ENCODE measurements at places on chromosomes 3 and 15.

DNA sequence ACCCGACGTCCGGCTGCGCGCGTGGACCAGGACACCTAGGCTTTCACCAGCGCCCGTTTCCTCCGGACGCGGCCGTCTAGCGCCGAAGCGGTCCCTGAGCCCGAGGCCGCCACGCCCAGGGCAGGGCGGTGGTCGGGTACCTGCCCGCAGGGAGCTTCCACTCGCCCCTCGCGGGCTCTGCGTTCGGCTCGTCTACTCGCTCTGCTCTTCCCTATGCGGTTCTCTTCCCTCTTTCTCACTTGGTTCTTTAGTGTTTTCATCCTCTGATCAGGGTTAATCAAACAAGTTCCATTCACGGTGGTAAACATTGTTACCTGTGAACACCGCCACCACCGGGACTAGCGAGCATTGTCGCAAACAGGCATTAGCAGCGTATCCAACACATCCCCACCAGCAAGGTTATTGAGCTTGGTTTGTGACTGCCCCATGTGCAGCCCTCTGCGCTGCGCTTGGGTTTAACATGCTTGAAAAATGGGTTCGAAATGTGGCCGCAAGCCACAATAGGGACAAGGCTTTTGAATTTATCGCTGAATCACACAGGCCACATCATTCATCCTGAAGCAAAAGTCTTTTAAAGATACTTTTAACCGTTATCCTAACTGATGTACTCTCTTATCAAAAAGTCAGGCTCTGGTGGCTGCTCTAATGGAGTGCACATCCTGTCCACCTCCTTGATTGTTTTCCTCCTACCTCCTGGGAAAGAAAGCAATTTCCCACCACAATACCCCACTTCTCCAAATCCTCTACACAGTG is 843 bp upstream of the CD47 start:
- peak; percentile 42 for DNase-seq

- peak; percentile 52 for DNase-seq
Observed at GRCh38 chr15:27059610-27060202, 88.7 kb downstream of the GABRG3 start.

DNA sequence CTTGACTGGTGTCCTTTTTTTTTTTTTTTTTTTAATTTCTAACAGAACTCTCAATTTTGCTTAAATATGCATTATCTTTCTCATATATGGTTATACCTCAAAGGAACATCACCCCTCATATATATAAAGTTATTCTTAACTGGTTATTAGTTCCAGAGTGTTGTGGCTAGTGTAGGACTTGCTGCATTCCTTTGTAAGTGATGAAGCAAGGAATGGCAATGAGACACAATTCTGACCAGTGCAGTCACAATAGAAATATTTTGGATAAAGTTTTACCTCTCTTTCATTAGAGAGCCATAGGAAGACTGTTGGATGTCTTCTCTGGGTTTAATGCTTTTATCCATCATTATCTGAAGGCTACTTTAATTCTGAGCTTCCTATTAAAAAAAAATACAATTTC is 75.5 kb upstream of the CBLB start:
- no peak for DNase-seq

DNA sequence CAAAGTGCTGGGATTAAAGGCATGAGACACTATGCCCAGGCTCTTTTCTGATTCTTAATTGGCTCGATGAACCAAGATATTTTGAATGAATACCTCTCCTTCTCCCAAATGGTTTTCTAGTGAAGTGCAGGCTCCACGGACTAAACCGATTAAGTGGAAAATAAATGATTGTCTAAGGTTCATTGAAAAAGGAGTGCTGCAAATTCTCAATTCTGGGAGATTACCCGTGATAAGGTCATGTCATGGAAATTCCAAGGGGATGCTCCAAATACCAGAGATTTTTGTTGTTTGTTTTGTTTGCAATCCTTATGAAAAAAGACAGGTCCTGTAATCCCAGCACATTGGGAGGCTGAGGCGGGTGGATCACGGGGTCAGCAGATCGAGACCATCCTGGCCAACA is 406.9 kb upstream of the TBL1XR1 start:
- no peak for DNase-seq

DNA sequence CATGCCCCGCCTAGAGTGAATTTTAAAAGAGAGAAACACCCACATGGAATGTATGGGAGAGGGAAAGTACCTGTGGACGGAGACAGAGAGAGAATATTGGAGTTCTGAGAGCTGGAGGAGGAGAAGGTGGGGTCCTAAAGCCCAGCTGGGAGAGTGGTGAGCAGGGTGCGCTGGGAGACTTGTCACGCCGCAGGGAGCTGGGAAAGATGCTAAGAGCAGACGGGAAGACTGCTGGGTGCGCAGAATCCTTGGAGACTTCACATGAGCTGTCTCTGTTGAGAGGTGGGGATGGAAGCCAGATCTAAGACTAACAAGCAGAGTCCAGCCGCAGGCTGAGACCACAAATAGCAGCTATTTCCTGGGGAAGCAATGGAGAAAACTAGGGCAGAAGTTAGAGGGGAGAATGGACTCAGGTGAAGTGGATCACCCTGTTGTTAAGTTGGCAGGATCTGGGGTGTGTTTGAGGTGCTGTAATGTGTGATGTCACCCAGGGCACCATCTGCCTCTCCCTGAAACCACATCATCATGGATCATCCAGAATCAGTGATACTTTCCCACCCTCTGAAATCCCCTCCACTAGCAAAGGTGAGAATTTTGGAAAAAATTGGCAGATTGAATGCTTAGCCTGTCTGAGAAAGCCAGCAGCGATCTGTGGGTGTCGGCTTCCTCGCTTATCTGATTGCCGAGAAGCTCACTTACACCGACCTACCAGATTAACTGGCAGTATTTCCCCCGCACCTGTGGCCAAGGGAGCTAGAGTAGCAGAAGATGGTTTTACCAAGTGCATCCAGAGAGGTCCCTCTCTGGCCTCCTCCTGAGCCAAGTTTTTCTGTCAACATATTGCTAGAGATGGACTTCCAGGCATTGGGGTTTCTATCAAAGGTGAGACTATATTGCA is 174.8 kb upstream of the BHLHE40 start:
- DNase-seq: peak; percentile 44

DNA sequence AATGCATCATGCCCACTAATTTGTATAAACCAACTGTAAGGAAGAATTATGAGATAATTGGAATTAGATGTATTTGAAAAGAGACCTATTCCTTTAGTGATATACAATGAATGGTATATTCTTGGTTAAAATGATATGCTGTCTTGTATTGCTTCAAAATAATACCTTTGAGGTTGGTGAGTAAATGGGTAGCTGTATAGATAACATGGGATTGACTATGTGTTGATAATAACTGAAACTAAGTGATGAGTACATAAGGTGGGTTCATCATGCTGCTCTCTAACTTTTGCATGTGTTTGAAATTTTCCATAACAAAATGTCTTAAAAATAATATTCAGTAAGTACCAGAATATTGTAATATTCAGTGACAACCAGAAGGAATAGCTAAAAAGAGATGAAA is 272.6 kb upstream of the ZPLD1 start:
- DNase-seq: no peak

GRCh38 chr15:94586099-94586498 is 354.7 kb downstream of the MCTP2 start:
- no peak for DNase-seq

DNA sequence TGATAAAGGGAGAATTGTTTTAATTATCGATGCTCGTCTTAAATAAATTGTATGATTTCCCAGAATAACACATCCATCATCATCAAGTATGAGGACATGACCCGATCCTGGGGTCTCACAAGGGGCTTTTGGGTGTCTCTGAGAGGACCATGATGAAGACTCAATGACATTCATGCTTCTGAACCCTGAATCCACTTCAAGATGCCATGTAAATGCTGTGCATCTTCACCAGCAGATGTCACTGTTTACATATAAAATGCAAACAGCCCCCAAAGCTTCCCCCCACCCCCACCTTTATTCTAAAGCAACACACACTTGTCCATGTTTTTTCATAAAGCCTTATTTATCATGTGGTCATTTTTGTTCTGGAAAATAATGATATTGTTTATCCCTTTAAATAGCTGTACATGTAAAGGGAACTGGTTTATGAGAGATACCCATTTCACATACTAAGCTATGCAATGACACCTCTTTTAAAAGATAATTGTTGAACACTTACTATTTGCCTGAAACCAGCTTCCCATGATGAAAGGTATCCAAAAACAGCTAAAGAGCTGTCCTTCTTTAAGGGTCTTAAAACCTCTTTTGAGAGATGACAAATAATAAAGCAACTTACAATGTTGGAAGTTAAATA is 69.7 kb upstream of the UBE3A start:
- DNase-seq: no peak

DNA sequence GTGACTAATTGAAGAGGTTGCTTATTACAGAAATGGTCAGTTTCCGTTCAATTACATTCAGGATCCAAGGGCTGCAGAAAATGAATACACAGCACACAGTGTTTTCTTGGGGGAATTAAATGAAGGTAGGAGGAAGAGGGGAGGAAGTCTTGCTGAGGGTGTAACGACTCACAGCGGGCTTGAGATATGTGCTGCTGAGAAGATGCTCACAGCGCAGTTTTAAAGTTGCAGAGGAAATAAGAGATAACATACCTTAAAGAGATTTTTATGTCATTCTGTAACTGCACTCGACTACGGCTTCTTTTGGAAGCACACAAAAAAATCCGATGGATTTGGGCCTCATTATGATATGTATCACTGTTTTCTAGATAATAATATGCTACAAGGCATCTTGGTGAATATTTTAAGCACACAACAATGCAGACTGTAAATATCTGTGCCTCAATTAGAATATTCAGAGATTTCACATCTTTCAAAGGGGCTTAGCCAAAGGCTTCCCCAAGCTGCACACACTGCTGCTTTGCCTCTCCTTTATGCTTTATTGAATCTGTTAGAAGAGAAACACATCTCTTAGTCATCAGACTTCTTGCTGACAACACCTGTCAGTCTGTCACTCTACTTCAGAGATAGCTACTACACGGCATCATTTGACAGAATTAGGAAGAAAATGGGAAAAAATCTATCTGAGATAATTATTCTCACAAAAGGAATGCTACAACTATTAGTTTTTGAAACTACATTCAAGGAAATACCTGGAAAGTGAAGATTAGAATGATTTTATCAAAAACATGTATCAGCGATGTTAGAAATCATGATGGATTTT is 773.2 kb downstream of the OTOL1 start:
- no peak for DNase-seq

DNA sequence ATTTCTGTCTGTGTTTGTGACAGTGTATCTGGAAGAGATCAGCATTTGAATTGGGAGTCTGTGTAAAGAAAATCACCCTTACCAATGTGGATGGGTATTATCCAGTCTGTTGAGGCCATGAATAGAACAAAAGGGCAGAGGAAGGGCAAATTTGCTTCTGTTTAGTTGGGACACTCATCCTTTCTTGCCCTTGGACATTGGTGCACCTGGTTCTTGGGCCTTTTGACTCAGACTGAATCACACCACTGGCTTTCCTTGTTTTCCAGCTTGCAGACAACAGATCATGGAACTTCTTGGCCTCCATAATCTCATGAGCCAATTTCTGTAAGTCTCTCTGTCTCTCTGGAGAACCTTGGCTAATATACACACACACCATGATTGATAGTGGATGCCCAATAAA is 164.4 kb upstream of the SGO1 start:
- no peak for DNase-seq

DNA sequence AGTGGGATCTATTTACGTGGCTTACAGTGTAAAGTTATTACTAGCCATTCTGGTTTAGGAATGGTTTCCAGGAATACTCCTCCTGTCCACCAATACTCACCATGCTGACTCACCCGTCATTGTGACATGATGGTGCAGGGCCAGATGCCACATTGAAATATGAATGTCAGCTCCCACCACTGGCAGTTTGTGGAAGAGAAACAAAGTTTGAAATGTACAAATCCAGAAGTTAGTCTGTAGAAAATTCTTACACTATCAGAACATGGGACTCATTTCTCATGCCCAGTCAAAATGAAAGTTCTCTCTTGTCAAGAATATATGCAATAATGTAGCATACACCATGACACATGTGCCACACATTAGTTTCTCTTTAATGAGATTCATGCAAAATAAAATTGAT is 14.4 kb upstream of the TSPAN3 start:
- DNase-seq: no peak

DNA sequence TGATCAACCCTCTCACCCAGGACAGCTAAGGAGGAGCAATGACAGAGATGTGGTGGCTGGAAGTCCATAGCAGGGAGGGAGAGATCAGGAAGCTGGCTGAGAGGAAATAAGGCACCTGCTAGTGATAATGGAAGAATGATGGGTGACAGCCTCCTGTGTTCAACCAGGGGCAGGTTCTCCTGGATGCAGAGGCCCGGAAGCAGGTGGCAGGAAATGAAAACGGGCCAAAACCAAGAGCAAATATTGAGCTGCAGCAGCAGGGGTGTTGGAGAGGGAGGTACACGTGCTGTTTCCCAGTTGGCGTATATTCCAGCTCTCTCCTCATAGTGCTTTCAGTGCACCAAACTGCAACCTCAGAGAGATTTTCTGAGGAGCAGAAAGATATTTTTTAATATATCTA is 213.4 kb upstream of the TBL1XR1 start:
- DNase-seq: no peak

DNA sequence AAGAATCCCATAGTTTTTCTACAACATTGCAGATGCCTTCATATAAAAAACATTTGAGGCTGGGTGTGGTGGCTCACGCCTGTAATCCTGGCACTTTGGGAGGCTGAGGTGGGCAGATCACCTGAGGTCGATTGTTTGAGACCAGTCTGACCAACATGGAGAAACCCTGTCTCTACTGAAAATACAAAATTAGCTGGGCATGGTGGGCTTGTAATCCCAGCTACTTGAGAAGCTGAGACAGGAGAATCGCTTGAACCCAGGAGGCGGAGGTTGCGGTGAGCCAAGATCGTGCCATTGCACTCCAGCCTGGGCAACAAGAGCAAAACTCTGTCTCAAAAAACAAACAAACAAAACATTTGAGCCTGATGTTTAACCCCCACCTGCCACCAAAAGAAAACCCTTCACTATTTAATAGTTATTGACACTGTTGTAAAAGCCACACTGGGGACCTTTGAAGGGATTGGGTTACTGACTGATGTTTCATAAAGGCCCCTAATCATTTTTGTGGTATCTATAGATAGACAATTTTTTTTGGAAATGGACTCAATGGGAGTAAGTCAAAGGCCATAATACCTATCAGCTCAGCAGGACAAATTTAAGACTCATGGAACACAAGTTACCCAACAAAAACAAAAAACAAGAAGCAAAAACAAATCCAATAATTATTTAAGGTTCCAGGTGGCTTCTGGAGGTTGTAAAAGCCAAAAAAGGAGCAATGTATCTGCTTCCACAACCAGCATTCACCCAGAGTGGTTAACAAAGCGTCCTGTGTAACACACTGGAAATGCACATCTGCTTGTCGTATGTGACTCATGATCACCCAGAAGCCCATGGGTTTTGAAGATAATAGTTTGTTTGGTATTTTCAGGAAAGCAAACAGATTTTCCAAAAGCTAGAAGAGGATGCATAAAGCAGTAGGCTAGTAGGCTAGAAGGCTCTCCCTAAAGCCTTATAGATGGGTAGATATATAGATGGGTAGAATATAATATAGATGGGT is 41.2 kb downstream of the CDCP1 start:
- no peak for DNase-seq

Data from stimulated activated CD4-positive, alpha-beta T cell treated with anti-CD3 and anti-CD28 coated beads, Interleukin-15, amount 100 ng/mL, for 24 hours (primary cell).